ENCODE measurements at places on chromosomes 4 and X.

DNA sequence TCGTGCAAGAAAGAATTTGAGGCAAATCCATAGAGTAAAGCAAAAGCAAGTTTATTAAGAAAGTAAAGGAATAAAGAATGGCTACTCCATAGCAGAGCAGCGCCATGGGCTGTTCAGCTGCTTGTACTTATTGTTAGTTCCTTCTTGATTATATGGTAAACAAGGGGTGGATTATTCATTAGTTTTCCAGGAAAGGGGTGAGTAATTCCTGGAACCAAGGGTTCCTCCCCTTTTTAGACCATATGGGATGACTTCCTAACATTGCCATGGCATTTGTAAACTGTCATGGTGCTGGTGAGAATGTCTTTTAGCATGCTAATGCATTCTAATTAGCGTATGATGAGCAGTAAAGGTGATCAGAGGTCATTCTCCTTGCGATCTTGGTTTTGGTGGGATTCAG is 23.5 kb upstream of the CEP135 start:
- no peak for DNase-seq

GRCh38 chrX:37785569-37785968 is 5.7 kb downstream of the CYBB start:
- DNase-seq: no peak

DNA sequence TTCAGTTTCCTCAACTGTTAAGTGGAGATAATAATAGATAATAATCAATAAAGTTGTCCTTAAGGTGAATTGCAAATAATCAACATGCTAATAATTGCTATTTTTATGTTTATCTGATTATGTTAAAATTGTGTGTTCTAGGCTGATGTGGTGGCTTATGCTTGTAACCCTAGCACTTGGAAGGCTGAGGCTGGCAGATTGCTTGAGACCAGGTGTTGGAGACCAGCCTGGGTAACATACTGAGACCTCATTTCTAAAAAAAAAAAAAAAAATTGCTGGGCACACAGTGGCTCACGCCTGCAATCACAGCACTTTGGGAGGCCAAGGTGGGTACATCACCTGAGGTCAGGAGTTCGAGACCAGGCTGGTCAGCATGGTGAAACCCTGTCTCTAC is 175.2 kb downstream of the GC start:
- DNase-seq: no peak

DNA sequence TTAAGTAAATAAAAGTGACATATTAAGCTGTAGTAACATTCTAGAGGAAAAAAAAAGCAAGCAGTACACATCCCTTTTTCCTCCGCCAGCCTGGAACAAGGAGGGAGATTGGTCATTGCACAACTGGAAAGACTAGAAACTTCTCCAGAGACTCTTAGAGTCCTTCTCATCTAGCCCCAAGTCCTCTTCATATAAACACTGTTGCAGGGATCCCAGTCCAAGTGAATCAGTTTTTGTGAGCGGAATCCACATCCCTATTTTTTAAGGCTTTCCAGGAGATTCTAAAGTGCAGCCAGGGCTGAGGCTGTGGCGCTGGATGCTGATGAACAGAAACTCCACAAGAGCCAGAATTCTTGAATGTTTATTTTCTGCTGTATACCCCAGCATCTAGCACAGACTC is 23.8 kb downstream of the REELD1 start:
- DNase-seq: no peak

- no peak for DNase-seq
Measured at GRCh38 chrX:30593440-30594200, 16.1 kb upstream of the TASL start.

GRCh38 chr4:123255971-123256370 is 140.6 kb upstream of the SPRY1 start:
- DNase-seq: no peak

- DNase-seq: no peak
Measured at GRCh38 chrX:51459125-51459524, 37.3 kb downstream of the NUDT11 start.

GRCh38 chr4:63155561-63155960 is 1253.7 kb downstream of the TECRL start:
- no peak for DNase-seq

DNA sequence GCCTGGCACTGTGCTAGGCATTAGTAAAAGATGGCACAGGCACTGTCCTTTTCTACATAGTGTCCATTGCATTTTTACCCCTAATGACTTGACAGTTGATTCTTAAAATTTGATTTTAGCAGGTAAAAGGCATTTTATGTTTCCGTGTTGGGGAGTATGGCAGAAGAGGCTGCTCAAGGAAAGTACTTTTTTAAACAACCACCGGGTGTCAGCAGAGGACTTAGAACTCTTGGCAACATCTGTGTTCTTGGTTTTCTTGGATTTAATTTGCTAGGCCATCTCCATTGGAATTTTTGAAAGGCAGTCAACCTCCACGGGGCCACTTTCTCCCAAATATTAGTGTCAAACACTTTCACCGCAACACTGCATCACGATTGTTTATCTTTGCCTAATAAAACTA is 102.9 kb downstream of the TSPAN7 start:
- DNase-seq: no peak

GRCh38 chr4:53771326-53771725 is 180.0 kb upstream of the LNX1 start:
- no peak for DNase-seq

- no peak for DNase-seq
Measured at GRCh38 chrX:137568741-137569469, 3.0 kb downstream of the ZIC3 start.

DNA sequence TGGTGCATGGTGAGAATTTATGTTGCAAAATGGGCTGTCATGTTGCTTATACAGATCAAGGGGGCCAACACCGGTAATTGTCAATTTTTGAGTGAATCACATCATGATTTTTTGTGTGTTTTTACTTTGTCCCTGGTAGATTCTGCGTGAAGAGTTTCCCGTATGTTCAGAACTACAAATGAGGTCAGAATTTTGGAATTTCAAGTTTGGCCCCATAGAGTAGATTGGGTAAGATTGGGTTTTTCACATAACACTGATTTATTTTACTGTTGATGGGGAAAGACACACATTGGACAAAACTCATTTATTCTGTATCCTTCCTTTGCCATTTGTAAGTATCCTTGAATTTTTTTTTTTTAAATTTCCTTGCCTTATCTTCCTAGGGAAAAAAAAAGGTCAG is 158.5 kb upstream of the MXRA5 start:
- no peak for DNase-seq

DNA sequence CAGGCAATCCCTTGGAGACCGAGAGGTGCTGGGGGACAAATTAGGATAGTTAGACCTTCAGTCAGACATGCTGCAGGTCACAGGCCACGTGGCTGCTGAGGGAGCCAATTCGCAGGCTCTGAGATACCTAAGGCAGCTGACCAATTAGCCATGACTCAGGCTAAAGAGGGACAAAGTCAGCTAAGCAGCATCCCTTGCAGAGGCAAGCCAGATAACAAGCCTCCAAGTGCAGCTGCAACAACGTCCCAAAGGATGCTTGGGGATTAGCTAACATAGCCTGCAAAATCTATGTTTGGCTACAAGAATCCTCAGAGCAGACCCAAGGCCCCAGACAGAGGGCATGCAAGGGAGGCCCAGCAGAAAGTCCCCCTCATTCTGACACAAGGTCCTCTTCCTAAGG is 93.5 kb downstream of the SEL1L3 start:
- no peak for DNase-seq

GRCh38 chr4:39932776-39933402 is 44.8 kb downstream of the PDS5A start:
- peak; percentile 34 for DNase-seq

DNA sequence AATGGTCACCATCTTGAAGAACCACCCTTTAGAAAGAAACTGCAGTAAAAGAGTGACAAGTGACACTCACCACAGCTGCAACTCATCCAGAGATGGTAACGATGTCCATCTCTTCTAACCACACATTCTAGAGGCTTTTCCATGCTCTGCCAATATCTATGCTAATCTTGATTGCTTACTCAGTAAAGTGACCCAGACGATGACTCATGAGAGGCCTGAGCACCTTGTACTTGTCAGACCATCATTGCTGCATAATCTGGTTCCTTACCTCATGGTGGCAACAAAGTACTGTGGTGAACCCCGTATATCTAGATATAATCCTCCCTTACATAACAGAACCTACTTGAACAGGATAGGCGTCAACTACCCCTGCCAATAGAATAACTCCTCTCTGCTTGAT is 75.6 kb downstream of the CCNG2 start:
- DNase-seq: no peak

- no peak for DNase-seq
Measured at GRCh38 chrX:116490104-116490503, 27.3 kb upstream of the CT83 start.

GRCh38 chr4:41549478-41549877 is 11.5 kb downstream of the LIMCH1 start:
- no peak for DNase-seq

GRCh38 chrX:9862953-9863352 is 76.7 kb downstream of the SHROOM2 start:
- no peak for DNase-seq

- DNase-seq: peak; percentile 22
Measured at GRCh38 chr4:146333187-146333894, 119.0 kb downstream of the REELD1 start.

- DNase-seq: no peak
Measured at GRCh38 chr4:53920116-53920515, 144.3 kb downstream of the CHIC2 start.

DNA sequence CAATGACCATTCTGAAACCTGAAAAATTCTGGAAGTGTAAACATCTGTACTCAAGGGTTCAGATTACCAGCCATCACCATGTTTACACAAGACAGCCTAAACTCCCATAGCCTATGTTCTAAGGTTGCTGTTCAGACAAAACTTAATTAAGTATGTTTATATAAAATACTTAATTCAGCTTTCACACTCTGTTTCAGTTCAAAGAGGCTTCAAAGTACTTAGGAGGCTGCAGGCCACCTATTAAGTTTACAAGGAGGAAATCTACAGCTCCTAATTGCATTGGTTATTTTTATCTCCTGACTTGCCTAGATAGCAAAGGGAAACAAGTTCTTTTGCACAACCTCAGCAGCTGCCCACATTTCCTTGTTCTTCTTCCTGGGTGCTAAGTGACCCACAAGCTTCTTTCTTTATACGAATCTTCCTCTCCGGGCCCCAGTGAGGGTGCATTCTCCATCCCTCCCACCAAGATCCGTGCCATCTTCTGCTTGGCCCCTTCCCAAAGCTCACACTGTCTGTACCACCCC is 2.0 kb downstream of the GAK start:
- no peak for DNase-seq

DNA sequence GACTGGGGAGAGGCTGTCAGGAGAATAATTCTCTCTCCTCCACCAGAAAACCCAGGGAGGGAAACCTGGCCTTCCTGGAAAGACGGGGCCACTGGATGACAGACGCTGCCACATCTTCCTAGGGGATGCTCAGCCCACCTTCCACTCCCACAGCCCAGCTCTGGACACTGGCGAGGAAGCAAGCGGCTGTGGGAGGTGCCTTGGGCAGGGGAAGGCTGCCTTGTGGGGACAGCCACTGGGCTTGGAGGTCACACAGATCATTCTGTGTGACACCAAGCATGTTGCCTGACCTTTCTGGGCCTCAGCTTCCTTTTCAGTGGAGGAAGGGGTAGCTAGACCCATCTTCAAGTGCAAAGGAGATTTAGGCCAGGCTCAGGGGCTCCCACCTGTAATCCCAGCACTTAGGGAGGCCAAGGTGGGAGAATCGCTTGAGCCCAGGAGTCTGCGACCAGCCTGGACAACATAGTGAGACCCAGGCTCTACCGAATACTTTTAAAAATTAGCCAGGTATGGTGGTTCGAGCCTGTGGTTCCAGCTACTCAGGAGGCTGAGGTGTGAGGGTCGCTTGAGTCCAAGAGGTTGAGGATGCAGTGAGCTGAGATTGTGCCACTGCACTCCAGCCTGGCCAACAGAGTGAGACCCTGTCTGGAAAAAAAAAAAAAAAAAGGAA is 9.8 kb upstream of the MSX1 start:
- no peak for DNase-seq

- no peak for DNase-seq
Measured at GRCh38 chrX:114712466-114712865, 128.6 kb downstream of the HTR2C start.

- DNase-seq: no peak
Measured at GRCh38 chrX:70336767-70337166, 46.9 kb downstream of the KIF4A start.

DNA sequence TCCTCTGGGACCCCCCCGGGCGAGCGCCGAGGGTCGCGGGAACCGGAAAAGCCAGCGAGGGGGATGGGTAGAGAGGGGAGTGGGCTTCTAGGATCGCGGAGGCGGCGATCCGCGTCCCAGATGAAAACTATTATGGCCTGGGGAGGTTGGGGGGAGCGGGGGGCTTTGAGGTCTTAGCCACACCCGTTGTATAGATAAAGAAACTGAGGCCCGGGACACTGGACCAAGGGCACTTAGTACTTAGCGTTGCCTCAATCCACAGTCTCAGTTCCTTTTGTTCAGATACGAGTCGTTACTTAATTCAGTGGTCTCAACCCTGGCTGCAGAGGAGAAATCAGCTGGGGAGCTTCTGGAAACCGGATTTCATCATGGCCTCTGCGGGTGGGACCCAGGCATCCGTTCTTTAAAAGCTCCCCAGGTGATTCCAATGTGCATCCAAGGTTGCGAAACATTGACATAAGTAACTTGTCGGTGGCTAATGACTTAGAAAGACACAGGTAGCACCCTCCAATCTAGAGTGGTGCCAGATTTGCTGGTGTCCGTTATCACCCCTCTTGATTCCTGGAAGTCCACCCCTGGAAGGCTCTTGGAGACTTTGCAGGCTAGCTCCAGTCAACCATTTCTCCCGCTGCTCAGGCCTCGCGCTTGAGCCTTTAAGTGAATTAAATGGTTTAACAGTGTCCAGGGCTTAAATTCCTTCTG is 90.7 kb downstream of the GEMIN8 start:
- peak; percentile 18 for DNase-seq

DNA sequence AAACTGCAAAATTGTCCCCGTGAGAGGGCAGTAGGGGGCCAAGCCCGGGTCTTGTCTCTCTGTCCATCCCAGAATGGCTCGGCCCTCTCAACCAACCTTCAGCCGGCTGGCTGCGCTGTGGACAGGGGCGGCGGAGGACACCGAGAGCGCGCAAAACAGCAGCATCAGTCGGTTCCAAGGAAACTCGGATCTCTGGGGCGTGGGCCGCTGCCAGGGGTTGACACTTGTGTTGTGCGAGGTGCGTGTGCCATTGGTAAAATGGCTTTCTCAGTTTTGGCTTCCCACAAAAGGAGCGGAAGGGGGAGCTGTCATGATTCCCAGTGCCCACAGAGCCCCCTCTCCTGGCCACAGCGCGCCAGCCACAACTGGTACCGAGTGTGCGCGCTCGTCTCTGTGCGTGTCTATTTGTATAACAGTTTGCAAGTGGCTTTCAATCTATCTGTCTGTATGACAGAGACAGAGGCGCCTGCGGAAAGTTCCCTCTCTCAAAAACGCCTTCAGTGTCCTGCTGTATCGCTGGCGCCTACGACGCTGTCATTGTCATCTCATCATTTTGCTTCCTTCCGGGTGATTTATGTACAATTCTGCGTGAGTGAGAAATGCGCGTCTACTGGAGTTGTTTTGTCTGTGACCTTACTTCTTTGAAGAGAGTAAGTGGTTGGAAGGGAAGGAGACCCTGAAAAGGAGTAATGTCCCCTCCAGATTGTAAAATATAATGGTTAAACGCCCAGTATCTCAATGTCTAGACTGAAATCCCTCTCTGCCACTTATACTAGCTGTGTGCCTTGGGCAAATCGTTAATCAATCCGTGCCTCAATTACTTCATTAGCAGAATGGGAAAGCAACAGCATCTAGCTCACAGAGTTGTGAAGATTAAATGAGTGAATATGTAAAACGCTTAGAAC is 1.8 kb downstream of the DKK2 start:
- DNase-seq: peak; percentile 3

- no peak for DNase-seq
Measured at GRCh38 chrX:28189011-28189410, 207.8 kb upstream of the DCAF8L1 start.

GRCh38 chr4:78527555-78527954 is 24.0 kb upstream of the ANXA3 start:
- DNase-seq: no peak
